ENCODE measurements at places on chromosomes 16 and 17.

GRCh38 chr16:4208341-4208751 lies 33.5 kb downstream of the SRL start:
- DNase-seq, result no peak

- no peak for DNase-seq
Observed at GRCh38 chr17:54982399-54982798, 13.8 kb downstream of the STXBP4 start.

GRCh38 chr17:32100971-32101631 lies 41.2 kb upstream of the RHOT1 start:
- peak; percentile 73 for DNase-seq

DNA sequence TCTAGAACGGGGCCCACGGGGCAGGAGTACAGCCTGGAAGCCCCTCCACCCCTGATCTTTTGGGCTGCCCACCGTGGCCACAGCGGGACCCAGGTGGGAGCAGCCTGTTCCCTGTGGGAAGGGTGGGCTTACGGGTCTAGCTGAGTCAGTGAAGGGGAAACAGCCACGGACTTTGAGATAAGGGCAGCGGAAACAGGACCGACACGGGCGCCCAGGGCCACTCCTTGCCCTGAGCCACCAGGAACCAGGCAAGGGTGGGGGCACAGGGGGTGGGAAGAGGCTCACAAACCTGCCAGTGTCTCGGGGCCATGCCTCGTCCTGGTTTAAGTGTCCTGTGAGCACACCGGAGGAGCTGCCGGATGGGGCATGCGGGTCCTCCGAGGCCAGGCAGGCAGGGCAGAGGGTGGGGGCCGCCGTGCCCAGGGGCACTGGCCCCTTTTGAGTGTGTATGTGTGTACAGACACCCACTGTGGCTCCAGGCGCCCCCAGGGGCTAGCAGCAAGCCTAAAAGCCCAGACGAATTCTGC lies 47.6 kb upstream of the PVALEF start:
- no peak for DNase-seq

GRCh38 chr16:17647879-17648872 lies 177.4 kb upstream of the XYLT1 start:
- no peak for DNase-seq

GRCh38 chr16:86773354-86773715 lies 195.0 kb downstream of the FOXL1 start:
- DNase-seq, result no peak

DNA sequence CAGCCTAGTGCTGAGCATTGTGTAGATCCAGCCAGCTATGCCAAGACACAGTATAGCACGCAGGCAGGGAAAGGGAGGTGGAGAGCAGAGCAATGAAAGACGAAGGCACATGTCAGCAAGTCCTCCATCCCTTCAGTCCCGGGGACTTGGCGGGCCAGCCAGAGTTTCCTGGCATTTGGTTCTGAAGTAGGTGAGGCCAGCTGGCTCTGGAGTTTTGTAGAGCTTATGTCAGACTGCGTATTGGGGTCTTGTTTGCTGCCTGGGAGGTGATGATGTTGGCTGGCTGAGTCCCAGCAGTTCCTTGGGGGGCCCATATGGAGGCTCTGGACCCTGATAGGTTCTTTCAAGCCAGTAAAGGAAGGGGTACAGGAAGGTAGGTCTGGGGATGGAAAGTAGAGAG lies 55.7 kb upstream of the AKTIP start:
- no peak for DNase-seq

DNA sequence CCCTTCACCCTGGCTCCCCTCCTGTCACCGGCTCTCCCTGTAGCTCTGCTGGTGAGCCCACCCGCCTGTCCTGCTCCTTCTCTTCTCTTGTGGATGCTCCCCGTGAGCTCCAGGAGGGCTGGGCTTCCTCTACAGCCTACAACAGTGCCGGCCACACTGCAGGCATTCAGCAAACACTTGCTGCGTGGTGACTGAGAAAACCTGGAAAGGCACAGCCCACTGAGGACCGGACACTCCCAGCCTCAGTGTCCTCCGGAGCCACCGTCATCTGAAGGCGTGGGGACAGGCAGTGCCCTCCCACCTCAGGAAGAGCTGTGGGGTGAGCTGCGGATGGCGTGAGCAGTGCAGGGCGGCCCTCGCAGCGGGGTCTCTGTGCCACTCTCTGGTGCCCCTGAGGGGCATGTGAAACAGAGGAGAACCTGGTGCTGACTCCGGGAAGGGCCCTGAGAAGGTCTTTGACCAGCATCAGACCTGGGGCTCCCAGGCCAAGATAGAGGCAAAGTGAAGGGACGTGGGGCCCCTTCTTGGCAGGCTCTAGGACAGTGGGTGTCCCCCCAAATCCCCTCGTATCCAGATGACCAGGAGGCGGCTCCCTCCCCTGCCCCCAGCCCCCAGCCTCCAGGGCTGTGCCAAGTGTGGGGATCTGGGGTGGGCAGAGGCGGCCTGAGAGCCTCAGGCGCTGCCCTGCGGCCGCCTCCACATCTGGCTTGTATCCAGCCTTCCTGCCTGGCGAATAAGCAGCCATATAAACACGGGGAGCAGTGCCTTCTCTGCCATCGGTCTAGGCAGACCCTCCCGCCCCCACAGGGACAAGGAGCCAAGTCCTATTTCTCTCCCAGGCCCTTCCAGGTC lies 44.0 kb upstream of the PABPN1L start:
- no peak for DNase-seq

DNA sequence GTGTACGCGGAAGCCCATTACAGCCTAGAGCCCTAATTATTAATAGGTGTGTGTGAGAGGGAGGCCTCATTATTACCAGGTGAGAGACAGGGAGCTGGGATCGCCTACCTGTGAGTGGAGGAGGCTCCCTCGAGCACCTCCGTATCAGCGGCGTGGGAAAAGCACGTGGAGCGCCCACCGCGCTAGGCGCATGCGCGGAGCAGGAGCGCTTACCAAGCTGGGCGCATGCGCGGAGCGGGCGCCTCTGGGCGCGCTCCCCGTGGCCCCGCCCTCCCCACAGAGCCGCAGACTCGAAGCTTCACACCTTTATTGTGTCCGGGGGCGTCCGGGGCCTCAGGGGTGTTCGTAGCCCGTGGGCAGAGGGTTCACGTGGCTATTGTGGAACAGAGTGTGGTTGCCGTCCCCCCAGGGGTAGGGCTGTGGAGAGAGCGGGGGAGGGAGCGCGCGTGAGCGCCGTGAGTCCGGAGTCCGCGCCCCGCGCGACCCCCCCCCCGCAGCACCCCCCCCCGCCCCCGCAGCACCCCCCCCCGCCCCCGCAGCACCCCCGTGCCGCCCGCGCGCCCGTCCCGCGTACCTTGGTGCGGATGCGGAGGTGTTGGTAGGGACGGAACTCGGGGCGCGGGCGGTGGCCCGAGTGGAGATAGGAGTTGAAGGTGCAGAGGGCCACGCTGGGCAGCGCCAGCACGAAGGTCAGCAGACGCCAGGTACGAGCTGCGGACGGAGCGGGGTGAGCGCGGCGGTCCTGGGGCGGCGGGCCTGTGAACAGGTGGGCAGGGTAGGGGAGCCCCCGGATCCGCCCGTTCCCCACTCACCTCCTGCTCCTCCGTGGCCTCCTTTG lies 500 bp downstream of the COX6A2 start:
- DNase-seq, result no peak

- DNase-seq, result no peak
Observed at GRCh38 chr17:50949128-50949988, 83.2 kb upstream of the TOB1 start.

- no peak for DNase-seq
Observed at GRCh38 chr17:81500047-81500446, 12.6 kb downstream of the ACTG1 start.

- DNase-seq, result no peak
Observed at GRCh38 chr17:4945944-4946280, 2.4 kb downstream of the PFN1 start.

DNA sequence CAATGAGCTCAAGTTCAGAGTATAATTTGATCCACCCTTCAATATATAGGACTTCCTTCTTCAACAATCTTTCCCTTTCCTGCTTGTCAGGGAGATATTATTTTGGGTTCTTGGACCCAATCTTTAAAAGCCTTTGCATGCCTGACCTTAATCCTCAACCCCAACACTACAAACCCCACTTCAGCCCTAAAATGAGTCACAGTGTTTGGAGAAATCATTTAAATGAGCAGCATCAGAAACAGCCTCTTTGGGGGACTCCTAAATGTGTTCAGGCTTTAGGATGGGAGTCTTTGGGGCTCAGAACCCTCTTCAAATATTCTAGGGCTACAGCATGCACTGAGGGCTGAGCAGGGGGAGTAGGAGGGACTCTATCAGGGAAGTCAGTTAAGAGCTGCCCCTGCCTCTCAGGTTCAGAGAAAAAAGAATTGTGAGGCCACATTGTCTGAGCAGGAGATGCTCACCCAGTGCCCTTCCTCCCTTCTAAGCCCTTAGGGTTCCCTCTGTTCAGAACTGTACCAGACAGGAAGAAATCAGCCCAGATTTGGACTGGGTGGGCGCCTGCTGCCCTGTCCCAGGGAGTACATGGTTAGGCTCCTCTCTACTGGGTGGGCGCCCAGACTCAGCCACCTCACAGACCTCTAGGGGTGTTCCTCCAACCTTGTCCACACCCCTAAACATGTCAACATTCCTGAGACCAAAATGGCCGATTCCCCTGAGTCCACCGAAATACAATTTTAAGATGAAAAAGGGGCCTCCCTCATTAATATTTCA lies 5.0 kb downstream of the NEUROD2 start:
- DNase-seq, result no peak

Measured in COR-L47 (cell line).